Activated CD4-positive, alpha-beta T cell treated with anti-CD3 and anti-CD28 coated beads for 1 hour (primary cell): ENCODE measurements at places on chromosomes 3 and 15.

DNA sequence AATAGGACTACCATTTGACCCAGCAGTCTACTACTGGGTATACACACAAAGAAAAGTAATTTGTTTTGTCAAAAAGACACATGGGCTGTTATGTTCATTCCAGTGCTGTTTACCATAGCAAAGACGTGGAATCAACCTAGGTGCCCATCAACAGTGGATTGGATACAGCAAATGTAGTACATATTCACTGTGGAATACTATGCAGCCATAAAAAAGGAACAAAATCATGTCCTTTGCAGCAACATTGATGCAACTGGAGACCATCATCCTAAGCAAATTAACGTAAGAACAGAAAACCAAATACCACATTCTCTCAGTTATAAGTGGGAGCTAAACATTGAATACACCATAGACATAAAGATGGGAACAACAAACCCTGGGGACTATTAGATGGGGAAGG lies 25.8 kb downstream of the BBX start:
- DNase-seq: no peak

DNA sequence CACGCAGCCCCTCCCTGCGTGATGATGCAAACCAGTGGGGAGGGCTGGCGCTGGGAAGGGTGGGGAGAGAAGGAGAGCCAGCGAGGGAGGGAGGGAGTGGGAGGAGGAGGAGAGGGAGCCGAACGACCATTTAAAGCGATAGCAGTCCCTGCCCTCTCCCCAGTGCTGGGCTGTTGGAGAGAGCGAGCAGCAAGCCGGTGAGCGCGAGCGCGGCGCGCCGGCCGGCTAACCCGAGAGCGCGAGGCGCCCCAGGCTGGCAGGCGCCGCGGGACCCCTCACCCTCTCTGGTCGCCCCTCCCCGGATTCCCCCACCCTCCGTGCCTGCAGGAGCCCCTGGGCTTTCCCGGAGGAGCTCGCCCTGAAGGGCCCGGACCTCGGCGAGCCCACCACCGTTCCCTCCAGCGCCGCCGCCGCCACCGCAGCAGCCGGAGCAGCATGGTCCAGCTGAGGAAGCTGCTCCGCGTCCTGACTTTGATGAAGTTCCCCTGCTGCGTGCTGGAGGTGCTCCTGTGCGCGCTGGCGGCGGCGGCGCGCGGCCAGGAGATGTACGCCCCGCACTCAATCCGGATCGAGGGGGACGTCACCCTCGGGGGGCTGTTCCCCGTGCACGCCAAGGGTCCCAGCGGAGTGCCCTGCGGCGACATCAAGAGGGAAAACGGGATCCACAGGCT lies at the start of gene GRM7:
Gene GRM7 (plus strand): TSS at position 162 of the 671 bp plus-strand sequence.
- DNase-seq: no peak

GRCh38 chr3:63895422-63896189 lies 16.6 kb downstream of the SCAANT1 start:
- DNase-seq: no peak

DNA sequence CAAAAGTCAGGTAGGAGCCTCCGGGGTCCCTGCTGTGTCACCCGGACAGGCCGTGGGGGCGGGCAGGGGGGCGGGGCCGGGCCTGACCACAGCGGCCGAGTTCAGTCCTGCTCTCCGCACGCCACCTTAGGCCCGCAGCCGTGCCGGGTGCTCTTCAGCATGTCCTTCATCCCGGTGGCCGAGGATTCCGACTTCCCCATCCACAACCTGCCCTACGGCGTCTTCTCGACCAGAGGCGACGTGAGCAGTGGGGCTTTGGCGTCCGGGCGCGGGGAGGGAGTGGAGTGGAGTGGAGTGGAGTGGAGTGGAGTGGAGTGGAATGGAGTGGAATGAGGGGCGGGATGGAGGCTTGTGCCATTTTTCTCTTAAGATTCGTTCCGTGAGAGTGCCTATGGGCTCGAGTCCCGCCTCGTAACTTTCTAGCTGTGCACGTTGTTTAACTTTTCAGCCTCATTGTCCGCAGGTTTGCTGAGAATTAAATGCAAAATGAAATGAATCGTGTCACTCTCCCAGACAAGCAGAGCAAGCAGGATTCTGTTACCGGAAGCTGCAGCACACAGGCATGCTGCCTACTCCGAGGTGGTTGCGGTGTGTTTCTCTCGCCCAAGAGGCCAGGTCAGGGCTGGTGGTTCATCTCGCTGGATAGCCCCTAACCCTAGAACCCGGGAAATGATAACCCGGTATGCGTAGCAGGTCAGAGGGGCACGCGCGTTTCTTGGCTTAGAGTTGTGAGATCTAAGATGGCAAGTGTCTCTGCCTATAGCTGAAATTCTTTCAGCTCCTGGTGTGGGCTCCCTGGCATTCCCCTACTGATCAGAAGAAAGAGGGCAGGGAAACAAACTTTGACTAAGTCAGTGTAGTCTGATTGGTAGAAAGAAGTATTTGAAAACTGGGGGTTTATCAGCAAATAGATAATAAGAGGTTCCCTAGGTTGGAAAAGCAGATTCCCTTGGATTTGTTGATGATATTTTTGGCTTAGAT lies at the start of gene FAH:
Gene FAH (plus strand): TSS at position 104 of the 981 bp plus-strand sequence. CDS start 56 bp downstream, at position 160.
- DNase-seq: no peak

- no peak for DNase-seq
Observed at GRCh38 chr3:104150724-104151123, 1216.0 kb upstream of the ALCAM start.

GRCh38 chr3:27575499-27575898 lies 91.3 kb upstream of the SLC4A7 start:
- no peak for DNase-seq

DNA sequence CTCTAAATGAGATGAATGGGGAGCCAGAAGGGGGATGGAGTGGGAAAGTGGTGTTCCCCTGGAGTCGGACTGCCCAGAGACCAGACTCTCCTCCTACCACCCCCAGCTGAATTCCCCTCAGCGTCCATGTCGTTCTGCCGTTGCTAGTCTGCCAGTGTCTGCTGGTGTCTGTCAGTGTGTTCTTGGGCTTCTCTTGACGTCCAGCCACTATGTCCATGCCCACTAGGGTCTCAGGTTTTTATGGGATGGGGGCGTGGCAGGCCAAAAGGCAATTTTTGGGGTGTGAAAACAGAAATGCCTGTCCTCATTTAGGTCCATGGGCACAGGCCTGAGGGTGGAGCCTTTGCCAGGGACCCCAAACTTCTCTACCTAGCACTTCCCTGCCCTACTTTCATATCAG lies 589.6 kb downstream of the IGSF11 start:
- no peak for DNase-seq

- DNase-seq: no peak
Observed at GRCh38 chr3:107409365-107409764, 32.1 kb downstream of the CCDC54 start.

- no peak for DNase-seq
Observed at GRCh38 chr3:11690863-11691766, 47.4 kb upstream of the VGLL4 start.

DNA sequence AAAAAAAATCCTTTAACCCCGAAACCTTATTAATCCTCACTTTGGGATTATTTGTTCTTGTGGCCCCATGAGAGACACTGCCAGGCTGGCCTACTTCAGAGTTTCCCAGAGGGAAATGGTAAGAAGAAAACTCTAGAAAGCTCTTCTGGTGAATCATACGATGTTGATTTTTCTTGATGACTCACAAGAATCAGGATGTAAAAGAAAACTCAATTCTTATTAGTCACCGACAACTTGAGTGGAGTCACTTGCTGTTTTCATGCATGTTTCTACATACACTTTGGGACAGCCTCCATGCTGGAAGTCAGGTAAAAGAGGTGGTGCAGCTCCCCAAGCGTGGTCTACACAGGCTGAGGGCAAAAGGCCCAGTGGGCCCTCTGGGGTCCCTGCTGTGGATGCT lies 42.8 kb downstream of the MYO5C start:
- no peak for DNase-seq

GRCh38 chr3:72347819-72348319 lies 500.4 kb downstream of the SHQ1 start:
- DNase-seq: peak; percentile 27

GRCh38 chr3:55571913-55572312 lies 84.8 kb upstream of the WNT5A start:
- no peak for DNase-seq

DNA sequence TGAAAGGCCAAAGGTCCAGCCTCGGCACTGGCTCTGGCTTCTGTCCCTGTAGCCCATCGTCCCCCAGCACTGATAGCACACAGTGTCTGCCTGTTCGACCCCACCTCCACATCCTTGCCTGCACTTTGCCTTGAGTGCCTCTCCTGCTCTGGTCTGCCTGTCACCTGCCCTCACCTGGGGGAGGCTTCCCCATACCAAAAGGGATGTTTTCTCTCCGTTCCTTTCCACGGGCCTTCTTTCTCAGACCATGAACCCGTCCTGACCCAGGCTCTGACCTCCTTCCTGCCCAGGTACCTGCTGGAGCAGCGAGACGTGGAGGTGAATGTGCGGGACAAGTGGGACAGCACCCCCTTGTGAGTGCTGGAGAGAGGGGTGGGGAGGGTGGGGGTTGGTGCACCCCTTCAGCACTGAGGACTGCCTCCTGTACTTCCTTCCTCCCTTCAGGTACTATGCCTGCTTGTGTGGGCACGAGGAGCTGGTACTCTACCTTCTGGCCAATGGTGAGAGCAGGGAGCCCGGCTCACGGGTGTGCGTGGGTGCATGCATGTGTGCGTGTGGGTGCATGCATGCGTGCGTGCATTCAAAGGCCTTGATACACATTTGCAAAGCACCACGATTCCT lies 1.5 kb downstream of the ABTB1 start:
- DNase-seq: peak; percentile 7

- DNase-seq: no peak
Observed at GRCh38 chr3:189229196-189229828, 57.5 kb downstream of the TPRG1 start.

GRCh38 chr15:27336676-27337075 lies 365.7 kb downstream of the GABRG3 start:
- no peak for DNase-seq

- DNase-seq: no peak
Observed at GRCh38 chr3:18633002-18633401, 207.9 kb upstream of the SATB1 start.

DNA sequence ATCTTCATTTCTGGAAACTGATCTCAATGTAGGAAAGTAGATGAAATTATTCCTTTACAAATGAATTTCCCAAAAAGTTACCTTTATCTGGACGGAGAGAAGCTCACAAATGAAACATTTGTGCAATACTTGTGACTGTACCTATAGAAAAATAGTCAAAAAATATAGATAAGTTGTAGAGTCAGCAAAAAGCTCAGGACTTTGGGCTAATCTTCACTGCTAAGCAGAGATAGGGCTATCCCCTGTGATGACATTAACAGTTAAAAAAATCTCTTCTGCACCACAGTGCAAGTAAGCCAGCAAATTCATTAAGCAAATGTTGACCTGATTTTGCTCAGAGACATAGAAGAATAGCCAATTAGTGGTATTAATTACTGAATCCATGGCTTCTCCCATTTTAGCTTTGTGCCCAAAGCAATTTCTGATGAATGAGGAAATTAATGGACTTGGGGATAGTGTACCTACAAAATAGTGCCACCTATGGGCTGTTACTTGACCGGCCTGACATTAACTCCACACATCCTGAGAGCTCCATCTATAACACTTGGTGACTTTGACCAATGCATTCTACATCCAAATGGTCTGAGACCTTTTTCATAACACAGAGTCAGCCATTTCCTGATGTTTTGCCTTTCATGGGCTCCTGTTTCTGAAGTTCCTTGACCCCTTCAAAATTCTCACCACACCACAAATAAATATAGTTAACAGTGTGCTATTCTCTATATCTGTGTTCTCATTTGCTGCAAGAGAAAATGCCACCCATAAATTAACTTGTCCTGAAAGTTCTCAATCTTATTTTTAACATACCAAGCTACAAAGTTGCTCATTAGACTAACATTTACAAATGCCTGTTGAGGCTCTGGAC lies 105.0 kb downstream of the SSR3 start:
- no peak for DNase-seq

GRCh38 chr15:25134546-25134945 lies 179.8 kb downstream of the SNRPN start:
- no peak for DNase-seq

- DNase-seq: no peak
Observed at GRCh38 chr3:13532085-13532484, 16.8 kb upstream of the FBLN2 start.

DNA sequence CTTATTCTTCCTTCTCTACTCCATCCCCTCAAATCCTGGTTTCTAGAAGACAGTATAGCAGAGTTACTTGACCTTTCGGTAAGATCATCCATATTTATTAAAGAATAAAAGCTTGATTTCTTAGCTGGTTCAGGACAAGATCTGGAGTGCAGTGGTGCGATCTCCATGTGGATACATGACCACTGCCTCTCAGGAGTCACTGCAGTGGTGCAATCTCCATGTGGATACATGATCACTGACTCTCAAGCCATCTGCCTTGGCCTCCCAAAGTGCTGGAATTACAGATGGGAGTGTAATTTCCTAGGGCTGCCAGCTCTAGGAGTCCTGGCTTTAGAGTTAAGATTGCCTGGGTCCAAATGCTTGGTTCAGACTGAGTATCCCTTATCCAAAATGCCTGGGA lies 16.5 kb downstream of the LARP6 start:
- no peak for DNase-seq

DNA sequence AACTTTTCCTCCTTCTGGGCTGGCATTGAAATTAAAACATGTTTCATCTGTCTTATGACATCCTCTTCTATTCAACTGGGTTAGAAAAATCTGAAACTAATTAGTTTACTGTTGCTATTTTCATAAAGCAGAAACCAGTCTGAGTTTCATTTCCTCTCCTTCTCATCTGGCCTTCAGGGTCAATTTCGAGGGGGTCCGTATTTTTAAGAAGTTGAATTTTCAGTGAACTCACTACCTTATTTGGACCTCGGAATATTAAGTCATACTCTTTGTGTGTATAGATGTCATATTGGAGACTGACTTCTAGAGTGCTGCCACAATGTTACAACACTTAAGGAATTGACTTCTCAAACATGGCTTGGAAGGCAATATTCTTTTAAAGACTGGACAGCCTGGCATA lies 485.9 kb downstream of the SQOR start:
- no peak for DNase-seq

- no peak for DNase-seq
Observed at GRCh38 chr3:42129014-42129953, 38.1 kb downstream of the TRAK1 start.

GRCh38 chr15:41713047-41713446 lies 52.8 kb downstream of the MGA start:
- DNase-seq: no peak

- no peak for DNase-seq
Observed at GRCh38 chr3:176051766-176052165, 1145.5 kb downstream of the TBL1XR1 start.

GRCh38 chr15:88100181-88100580 lies 156.4 kb downstream of the NTRK3 start:
- DNase-seq: no peak

- DNase-seq: no peak
Observed at GRCh38 chr15:60326824-60327654, 70.7 kb downstream of the ANXA2 start.
